ENCODE measurements at places on chromosomes 3 and 15.

DNA sequence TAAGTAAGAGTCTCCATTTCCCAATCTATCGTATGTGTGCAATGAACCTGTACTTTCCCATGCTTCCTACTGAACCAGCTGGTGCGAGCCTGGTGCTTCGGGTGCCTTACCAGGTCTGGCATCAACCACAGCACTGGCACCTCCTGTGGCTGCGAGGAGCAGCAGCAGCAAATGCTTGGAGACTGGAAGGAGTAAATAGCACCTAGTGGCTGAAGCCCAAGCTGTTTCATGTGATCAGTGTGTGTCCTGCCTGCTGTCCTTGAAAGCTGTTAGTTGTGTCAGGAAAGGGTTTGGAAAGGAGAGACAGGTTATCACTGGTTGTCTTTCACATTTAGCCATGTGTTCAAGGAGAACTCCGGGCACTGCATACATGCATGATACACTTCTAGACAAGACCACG lies 31.8 kb downstream of the PCOLCE2 start:
- H3K27me3 ChIP-seq: peaks cover 24% of the 10 kb centered on the region
- no peak overlapping the region for H3K27ac ChIP-seq
- no peaks in the 10 kb centered on the region for H3K4me1 ChIP-seq
- no peaks in the 10 kb centered on the region for H3K36me3 ChIP-seq

- H3K36me3 ChIP-seq: no peaks in the 10 kb centered on the region
- peak overlapping the region; percentile 5 for H3K4me3 ChIP-seq
- peak; percentile 74 for DNase-seq
- H3K27me3 ChIP-seq: no peaks in the 10 kb centered on the region
- H3K4me1 ChIP-seq: peaks cover 20% of the 10 kb centered on the region
Measured at GRCh38 chr15:101121511-101122090, 130.2 kb downstream of the CHSY1 start.

DNA sequence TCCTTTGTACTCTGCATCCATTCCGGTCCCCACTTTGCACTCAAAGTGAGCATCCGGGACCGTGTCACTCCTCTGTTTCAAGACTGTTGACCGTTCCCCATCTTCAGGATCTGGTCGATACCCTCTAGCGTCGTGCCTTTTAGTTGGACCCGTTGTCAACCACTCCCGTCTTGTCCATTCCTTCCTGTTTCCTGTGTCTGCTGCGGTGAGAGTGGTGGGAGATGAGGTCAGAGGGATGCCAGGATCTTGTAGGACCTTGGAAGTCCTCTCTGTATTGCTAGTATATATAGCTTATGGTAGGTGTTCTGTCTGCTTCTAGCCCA lies 624 bp downstream of the BRK1 start:
- H3K36me3 ChIP-seq: no peaks in the 10 kb centered on the region
- DNase-seq: peak; percentile 54
- peak overlapping the region; percentile 88 for H3K27ac ChIP-seq
- peak overlapping the region; percentile 72 for H3K4me3 ChIP-seq
- peaks cover 2% of the 10 kb centered on the region for H3K4me1 ChIP-seq
- H3K27me3 ChIP-seq: no peaks in the 10 kb centered on the region

DNA sequence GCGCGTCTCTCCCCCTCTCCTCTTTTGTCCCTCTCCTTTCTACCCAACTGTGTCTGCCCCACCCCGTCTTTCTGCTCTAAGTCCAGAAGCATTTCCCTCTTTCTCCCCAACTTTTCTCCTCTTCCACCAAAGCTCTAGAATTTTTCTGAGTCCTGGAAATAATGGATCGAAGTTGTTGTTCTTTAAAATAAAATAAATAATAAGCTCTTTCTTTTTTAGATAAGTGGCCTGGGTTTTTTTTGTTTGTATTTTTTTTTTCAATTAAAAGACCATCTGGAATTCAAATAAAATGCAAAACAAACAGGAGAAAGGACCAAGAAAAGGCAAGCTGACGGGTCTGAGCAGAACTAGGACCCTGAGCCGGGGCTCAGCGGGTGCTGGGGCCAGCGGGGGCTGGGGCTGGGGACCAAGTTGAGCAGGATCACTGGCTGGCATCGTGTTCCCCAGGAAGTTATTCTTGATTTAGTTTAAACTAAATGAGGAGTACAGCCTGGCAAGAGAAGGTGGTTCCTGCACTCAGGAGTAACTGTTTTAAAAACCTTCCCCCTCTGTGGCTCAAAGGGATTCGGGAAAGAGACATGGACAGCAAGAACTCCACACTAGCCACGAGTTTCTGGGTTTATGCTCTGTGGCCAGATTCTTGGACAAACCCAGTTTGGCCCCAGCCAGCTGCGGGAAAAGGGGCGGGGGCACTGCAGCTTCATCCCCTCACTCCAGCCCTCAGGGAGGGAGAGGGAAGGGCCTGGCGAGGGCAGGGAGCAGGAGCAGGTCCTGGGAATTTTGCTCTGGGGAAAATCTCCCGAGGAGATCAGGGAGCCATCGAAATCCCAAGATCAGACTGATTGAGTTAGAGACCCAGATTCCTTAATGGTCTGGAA lies 8.4 kb downstream of the GATA2 start:
- no peak for DNase-seq
- peaks cover 27% of the 10 kb centered on the region for H3K4me1 ChIP-seq
- H3K36me3 ChIP-seq: peaks cover 19% of the 10 kb centered on the region

DNA sequence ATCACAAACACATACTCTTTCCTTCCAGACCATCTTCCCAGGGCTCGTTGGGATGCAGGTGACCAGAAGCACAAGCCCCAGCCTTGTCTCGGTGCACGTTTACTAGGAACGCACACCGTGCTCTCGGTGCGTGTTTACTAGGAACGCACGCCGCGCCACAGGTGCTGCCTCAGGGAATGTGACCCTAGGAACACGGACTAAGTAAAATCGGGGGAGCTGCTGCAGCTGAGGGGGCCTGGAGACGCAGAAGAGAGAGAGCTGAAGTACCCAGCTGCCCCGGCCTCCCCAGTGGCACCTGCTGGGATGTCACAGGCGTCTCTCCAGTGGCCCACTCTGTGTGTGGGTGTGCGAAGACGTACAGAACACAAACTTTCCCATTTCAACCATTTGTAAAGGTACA lies 91.0 kb upstream of the SNRPA1 start:
- peaks cover 21% of the 10 kb centered on the region for H3K27me3 ChIP-seq
- no peak for DNase-seq
- no peak overlapping the region for H3K27ac ChIP-seq

DNA sequence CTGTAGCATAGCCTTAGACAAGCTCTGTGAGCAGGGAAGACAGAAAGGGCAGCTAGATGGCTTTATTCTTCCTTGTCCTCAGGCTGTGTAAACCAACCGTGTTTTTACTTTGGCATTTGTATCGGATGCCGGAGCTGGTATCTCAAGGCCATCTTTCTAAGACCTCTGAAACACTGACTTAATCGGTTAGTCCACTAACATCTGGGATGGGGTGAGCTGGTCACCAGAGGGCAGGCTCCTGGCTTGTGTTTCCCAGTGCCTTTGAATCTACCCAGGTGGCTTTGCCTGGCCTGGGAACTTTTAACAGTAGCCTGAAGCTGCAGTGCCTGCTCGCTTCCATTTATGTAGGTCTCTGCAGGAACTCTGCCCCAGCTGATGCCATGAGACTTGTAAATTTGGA lies 252.7 kb downstream of the NR1D2 start:
- no peaks in the 10 kb centered on the region for H3K4me1 ChIP-seq
- DNase-seq: no peak
- no peak overlapping the region for H3K27ac ChIP-seq

DNA sequence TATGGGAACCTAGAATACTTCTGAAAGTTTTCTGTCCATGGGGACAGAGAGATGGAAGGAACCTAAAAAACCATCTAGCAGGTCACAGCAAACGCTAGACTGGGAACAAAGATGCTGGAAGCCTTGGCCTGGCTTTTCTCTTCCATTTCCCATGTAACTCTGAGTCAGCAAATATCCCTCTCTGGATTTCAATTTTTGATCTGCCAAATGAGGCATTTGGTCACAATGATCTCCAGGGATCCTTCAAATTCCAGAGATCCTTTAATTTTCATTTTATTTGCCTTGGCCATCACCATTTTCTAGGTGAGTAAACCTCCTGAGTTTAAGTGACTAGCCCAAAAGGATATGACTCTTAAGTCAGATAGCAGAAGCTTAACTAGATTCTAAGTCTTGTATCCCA lies 39.7 kb downstream of the RTP1 start:
- no peaks in the 10 kb centered on the region for H3K27me3 ChIP-seq
- H3K4me3 ChIP-seq: no peak overlapping the region
- H3K36me3 ChIP-seq: peaks cover 2% of the 10 kb centered on the region
- no peaks in the 10 kb centered on the region for H3K4me1 ChIP-seq
- no peak overlapping the region for H3K27ac ChIP-seq

DNA sequence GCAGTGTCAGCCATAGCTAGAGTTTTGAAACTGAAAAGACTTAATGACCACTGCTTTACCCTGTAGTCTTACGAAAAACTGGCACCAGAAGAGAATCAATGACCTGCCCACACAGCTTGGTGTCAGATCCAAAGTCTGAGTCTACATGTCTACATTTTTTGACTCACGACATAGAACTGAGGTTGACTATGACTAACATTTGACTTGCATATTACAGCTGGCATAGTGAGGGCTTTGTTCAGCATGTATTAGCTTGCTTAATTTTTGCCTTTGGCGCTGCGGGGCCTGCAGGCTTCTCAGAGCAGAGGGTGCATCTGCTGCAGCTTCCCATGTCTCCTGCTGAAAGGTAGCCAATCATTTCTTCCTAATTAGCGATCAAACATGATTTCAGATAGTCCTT lies 167.0 kb downstream of the EBLN2 start:
- DNase-seq: no peak
- H3K4me1 ChIP-seq: no peaks in the 10 kb centered on the region
- H3K27me3 ChIP-seq: no peaks in the 10 kb centered on the region
- no peak overlapping the region for H3K4me3 ChIP-seq
- no peak overlapping the region for H3K27ac ChIP-seq
- H3K36me3 ChIP-seq: no peaks in the 10 kb centered on the region

DNA sequence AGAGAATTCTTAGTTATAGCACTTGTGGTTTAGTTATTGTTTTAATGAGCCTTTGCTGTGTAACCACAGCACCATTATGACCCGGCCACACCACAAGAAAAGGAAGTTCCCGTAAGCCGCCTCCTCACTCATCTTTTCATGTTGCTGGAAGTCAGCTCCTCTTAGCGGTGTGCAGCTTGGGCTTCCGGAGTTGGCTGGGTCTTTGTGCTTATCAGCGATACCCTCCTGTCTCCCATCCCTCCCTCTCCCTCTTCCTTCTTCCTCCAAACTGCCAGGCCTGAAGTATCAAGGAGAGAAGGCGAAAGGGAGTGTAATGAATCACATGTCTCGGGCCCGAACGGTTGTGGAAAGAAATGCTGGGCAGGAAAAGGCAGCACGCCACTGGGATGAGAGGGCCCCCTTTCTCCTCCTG lies 353.5 kb downstream of the MCTP2 start:
- no peaks in the 10 kb centered on the region for H3K36me3 ChIP-seq
- H3K4me3 ChIP-seq: no peak overlapping the region
- H3K4me1 ChIP-seq: no peaks in the 10 kb centered on the region
- DNase-seq: no peak
- H3K27me3 ChIP-seq: no peaks in the 10 kb centered on the region

- no peaks in the 10 kb centered on the region for H3K36me3 ChIP-seq
- no peak overlapping the region for H3K4me3 ChIP-seq
- peaks cover 31% of the 10 kb centered on the region for H3K27me3 ChIP-seq
Measured at GRCh38 chr3:113105093-113105449, 106.3 kb upstream of the BOC start.

DNA sequence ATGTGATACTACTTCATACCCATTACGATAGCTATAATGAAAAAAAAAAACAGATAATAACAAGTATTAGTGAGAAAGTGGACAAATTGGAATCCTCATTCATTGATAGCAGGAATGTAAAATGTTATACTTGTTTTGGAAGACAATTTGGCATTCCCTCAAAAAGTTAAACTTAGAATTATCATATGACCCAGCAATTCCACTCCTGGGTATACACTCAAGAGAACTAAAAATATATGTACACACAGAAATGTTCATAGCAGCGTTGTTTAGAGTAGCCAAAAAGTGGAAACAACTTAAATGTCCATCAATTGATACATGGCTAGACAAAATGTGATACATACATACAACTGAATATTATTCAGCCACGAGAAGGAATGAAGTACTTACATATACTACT lies 69.9 kb downstream of the PRICKLE2 start:
- H3K27me3 ChIP-seq: no peaks in the 10 kb centered on the region
- H3K27ac ChIP-seq: no peak overlapping the region
- DNase-seq: no peak
- peaks cover 46% of the 10 kb centered on the region for H3K36me3 ChIP-seq
- H3K4me3 ChIP-seq: no peak overlapping the region
- peaks cover 11% of the 10 kb centered on the region for H3K4me1 ChIP-seq

GRCh38 chr3:197424674-197425484 lies 126.5 kb upstream of the DLG1 start:
- H3K27ac ChIP-seq: no peak overlapping the region
- peaks cover 19% of the 10 kb centered on the region for H3K27me3 ChIP-seq
- peaks cover 4% of the 10 kb centered on the region for H3K4me1 ChIP-seq
- H3K4me3 ChIP-seq: no peak overlapping the region

GRCh38 chr3:40043444-40043755 lies 234.0 kb downstream of the MYRIP start:
- no peaks in the 10 kb centered on the region for H3K4me1 ChIP-seq
- DNase-seq: no peak
- no peak overlapping the region for H3K4me3 ChIP-seq
- H3K36me3 ChIP-seq: no peaks in the 10 kb centered on the region
- H3K27me3 ChIP-seq: no peaks in the 10 kb centered on the region
- H3K27ac ChIP-seq: no peak overlapping the region

- peak; percentile 35 for DNase-seq
- no peak overlapping the region for H3K4me3 ChIP-seq
- no peak overlapping the region for H3K27ac ChIP-seq
- no peaks in the 10 kb centered on the region for H3K36me3 ChIP-seq
Measured at GRCh38 chr3:67357610-67358458, 296.6 kb downstream of the SUCLG2 start.

- H3K27me3 ChIP-seq: no peaks in the 10 kb centered on the region
- peak overlapping the region; percentile 20 for H3K27ac ChIP-seq
- peak; percentile 60 for DNase-seq
- H3K4me3 ChIP-seq: no peak overlapping the region
- H3K4me1 ChIP-seq: peaks cover 5% of the 10 kb centered on the region
Measured at GRCh38 chr15:57323806-57324589, 52.3 kb upstream of the CGNL1 start.

GRCh38 chr3:194685065-194685717 lies 492 bp upstream of the FAM43A start:
- H3K27me3 ChIP-seq: no peaks in the 10 kb centered on the region
- no peak overlapping the region for H3K27ac ChIP-seq
- peaks cover 14% of the 10 kb centered on the region for H3K4me1 ChIP-seq
- peaks cover 14% of the 10 kb centered on the region for H3K36me3 ChIP-seq

GRCh38 chr3:149085828-149086231 lies 503 bp downstream of the HLTF start:
- no peaks in the 10 kb centered on the region for H3K27me3 ChIP-seq
- H3K4me3 ChIP-seq: peak overlapping the region; percentile 79
- DNase-seq: peak; percentile 42
- H3K27ac ChIP-seq: peak overlapping the region; percentile 68

All from IMR-90 (cell line).